CD14-positive monocyte (primary cell): ENCODE measurements at places on chromosomes 2 and 18.

- no peak for DNase-seq
These were observed 152.3 kb upstream of the NOSTRIN start for GRCh38 chr2:168650139-168650538.

- no peak for DNase-seq
These were observed 66.5 kb upstream of the CTNNA2 start for GRCh38 chr2:79446313-79446712.

DNA sequence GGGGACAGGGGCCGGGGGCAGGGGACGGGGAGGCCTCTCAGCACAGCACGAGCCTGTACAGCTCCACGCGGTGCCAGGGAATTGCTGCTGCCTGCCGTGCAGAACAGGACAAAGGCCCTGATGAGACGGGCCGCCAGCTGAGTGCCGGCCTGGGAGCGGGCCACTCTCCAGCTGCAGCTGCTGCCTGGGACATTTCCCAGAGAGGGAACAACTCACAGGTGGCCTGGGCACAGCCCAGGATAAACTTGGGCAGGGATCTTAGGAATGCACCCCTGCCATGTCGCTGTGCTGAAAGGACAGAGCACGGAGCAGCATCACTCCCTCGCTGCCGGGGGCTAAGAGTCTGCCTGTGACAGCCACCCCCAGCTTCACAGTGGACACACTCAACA, 38.8 kb downstream of the CENPO start:
- DNase-seq = no peak

- peak; percentile 76 for DNase-seq
These were observed 16.0 kb downstream of the PDCD1 start for GRCh38 chr2:241842620-241843211.

GRCh38 chr18:79698668-79699335, 19.2 kb downstream of the CTDP1 start:
- DNase-seq = no peak

GRCh38 chr18:75209951-75210258, 692 bp upstream of the TSHZ1 start:
- DNase-seq = no peak

- no peak for DNase-seq
These were observed 25.2 kb upstream of the REL start for GRCh38 chr2:60855989-60856669.

- DNase-seq = no peak
These were observed 159.2 kb downstream of the CPS1 start for GRCh38 chr2:210715560-210716082.

GRCh38 chr2:145110668-145111356, 590.9 kb upstream of the ZEB2 start:
- DNase-seq = no peak

- no peak for DNase-seq
These were observed 14.3 kb downstream of the EPB41L3 start for GRCh38 chr18:5529471-5529870.
